Choroid plexus epithelial cell (primary cell): ENCODE measurements at places on chromosomes 4 and X.
A peak's percentile ranks its signal among the peaks of the same experiment; 100 is the strongest.

GRCh38 chrX:109847257-109848187 lies 114.5 kb upstream of the ACSL4 start:
- DNase-seq: peak; percentile 71

GRCh38 chrX:53049127-53049517 lies 533 bp downstream of the GPR173 start:
- DNase-seq: no peak

DNA sequence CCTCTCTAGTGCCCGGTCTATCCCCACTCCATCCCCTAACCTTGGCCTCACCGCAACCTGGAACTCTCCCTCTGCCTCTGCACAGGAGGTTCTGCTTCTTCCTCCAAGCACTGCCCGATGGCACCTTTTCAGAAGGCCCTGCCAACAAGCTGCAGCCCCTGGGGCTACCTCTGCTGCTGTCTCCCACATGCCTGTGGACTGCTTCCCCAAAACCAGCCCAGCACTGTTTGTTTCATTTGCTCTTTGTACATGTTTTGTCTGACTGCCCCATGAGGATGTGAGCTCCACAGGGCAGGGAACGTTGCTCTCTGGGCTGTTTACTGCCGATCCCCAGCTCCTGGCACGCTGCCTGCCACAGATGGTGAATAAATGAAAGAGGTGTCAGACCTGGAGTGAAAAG lies 85.4 kb downstream of the INTS6L start:
- DNase-seq: no peak

- DNase-seq: peak; percentile 64
Measured at GRCh38 chr4:82989575-82990429, 20.8 kb downstream of the LIN54 start.

DNA sequence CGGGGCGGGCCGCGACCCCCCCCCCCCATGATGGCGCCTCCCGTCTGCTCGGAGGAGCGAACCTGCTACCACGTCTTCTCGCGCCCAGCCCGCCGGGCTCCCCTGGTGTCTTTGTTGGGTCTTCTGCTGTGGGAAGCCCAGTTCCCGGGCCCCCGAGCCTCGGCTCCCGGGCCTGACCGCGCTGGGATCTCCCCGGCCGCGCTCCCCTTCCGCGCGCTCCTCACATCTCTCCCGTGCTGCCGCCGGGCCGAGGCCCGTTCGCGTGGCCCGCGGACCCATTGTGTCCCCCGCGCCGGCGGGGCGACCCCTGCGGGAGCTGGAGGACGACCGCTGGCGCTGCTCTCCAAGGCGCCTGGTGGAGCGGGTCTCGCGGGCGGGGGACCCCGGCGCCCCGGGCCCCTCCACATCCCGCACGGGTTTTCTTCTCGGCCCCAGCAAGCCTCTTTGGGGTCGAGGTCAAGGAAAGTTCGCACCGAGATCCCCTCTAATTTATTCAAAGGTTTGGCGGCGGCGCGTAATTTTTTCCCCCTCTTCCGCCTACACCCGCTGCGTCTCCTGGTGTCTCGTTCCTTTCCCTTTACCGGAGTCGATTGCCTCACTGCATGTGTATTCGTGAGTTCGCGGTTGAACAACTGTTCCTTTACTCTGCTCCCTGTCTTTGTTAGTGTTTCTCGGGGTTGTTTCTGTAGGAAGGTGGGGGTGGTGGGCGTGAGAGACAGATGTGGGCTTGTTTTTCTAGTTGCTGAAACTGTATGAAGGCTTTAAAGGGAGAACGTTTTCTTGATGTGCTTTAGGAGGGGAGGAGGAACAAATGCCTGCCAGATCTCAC lies 770 bp downstream of the SMAD1 start:
- DNase-seq: peak; percentile 87

- peak; percentile 19 for DNase-seq
Measured at GRCh38 chrX:137926090-137926489, 360.2 kb downstream of the ZIC3 start.

- DNase-seq: peak; percentile 59
Measured at GRCh38 chr4:17347445-17347844, 164.4 kb downstream of the QDPR start.

DNA sequence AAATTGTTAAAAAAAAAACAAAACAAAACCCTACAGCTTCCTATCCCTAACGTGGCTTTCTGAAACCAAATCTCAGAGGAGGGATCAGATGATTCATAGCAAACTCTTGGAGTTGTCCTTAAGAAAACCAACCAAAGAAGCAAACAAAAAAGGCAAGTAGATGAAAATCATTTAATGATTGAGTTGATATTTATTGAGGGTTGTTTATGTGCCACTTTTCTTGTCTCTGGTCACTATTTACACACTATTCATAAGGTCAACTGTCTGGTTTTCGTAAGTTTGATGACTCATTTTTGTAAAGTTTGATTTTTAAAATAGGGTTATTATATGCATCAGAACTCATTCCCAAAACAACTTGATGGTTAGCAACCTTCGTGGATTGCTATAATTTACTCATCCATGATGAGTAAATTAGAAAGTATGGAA lies 133.4 kb downstream of the UNC5C start:
- DNase-seq: peak; percentile 45

DNA sequence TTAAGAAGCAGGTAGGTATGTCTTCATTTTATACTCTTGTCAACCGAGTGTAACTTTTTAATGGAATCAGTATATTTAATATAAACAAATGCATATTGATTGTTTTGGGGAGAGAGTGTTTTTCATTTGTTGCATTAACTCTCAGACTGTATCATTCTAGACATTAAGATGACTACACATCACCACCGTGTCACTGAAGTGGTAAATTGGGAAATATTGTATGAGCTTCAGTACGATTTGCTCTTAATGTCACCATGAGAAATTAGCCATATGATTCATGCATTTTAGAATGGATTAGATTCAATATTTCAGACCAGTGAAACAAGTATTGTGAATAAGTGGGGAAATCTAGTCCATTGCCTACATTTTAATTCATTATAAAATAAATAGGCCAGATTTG lies 9.7 kb upstream of the MFAP3L start:
- no peak for DNase-seq

- DNase-seq: no peak
Measured at GRCh38 chrX:5810636-5811035, 418.0 kb downstream of the NLGN4X start.

GRCh38 chr4:137601934-137602333 lies 69.6 kb upstream of the PCDH18 start:
- peak; percentile 31 for DNase-seq

DNA sequence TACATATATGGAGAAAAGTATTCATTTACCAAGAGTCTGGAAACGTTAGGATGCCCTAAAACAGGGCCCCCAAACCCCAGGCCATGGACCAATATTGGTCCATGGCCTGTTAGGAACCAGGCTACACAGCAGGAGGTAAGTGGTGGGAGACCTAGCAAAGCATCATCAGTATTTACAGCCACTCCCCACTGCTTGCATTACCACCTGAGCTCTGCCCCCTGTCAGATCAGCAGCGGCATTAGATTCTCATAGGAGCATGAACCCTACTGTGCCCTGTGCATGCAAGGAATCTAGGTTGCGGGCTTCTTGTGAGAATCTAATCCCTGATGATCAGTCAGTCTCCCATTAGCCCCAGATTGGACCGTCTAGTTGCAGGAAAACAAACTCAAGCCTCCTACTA lies 62.3 kb downstream of the USP38 start:
- no peak for DNase-seq

- DNase-seq: no peak
Measured at GRCh38 chrX:110373310-110373709, 14.7 kb downstream of the RTL9 start.

DNA sequence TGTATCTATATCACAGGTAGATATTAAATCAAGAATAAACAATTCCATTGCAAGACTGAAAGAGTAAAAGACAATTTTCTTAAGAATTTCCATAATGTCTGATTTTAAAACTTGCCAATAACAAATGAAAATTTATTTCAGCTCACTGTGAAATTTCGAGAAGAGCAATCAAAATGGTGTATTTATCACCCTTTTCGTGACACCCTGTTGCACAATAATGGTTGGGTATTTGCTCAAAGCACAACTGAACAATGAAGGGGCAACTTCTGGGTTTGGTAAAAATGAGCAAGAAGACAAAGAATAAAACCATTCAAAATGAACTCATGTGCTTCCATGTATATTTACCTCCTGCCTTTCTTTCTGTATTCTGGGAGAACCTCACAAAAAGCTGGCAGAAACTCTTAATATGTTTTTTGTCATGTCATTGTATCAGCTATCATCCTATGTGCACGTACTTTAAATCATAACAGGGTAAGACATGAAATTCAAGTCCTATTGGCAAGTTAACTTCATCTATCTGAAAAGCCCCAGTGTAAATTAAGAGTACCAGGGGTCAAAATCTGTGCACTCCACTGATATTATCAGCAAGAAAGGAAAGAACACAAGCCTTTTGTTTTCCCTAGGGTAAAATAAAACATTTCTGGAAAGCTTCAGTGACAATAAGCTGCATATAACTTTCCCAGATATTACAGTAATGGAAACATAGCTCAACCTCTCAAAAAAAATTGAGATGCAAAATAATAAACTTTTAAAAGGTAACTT lies 126.9 kb upstream of the CBR4 start:
- no peak for DNase-seq
